Central memory CD4-positive, alpha-beta T cell (primary cell): ENCODE measurements at places on chromosomes 4 and X.

DNA sequence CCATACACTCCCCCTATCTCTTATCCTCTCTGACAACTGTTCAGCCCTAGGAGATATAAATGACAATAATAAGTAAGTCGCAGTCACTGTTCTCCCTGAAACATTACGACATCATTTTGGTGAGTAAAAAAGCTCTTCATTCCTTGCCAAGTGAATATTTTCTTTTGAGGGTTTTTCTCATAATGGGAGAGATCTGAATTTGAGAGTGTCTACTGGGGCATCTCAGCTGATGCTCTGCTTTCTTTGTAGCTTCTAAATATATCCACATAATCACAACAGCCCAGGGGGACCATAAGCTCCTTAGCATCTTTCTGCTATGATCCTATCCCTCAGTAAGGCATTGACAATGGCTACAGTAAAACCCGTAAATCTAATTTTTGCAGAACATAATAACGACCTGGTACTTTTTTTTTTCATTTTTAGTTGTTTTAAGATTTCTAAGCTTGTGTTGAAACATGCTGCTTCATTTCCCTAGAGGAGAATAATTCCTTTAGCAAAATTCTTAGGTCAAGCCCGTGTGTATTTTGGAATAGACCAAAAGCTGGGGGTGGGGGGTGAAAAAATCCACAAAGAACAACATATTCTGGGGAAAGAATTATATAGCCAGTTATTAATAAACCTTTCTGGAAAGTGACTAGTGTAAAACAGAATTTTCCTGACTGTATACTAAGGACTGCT, 78.1 kb upstream of the GPM6B start:
- DNase-seq: no peak

GRCh38 chr4:182265881-182266280, 22.7 kb downstream of the TENM3 start:
- no peak for DNase-seq

GRCh38 chr4:147581606-147582350, 35.4 kb upstream of the TMEM184C start:
- DNase-seq: no peak

DNA sequence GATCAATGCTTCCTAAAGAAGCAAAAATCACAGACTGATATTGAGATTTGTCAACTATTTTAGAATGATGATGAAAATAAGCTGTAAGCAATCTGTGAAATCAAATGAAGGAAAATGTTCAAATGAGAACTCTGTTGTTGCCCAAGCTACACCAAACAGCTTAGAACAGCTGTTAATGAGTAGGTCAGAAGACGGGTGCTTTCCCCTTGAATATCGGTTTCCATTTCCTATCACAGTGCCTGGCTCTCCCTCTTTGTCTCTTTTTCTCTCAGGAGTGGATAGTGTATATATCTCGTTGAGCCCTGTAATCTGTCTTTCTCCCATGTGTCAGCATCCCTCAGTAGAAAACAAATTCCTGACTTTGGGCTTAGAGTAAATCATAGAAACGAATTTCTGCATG, 1592.9 kb upstream of the TENM3 start:
- DNase-seq: no peak

GRCh38 chr4:124810827-124811226, 98.3 kb upstream of the ANKRD50 start:
- DNase-seq: no peak

DNA sequence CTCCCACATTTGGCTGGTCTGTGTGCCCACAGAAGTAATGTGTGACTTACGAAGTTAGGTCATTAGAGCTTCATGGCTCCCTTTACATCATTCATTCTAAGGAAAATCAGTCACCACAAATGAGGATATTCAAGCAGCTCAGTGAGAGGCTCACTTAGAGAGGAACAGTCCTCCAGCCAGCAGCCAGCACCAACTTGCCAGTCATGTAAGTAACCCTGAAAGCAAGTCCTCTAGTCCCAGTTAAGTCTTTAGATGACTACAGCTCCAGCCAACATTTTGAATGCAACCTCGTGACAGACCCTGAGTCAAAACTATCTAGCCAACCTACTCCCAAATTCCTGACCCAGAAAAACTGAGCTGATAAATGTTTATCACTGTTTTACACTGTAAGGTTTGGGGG, 71.3 kb downstream of the LRBA start:
- no peak for DNase-seq

DNA sequence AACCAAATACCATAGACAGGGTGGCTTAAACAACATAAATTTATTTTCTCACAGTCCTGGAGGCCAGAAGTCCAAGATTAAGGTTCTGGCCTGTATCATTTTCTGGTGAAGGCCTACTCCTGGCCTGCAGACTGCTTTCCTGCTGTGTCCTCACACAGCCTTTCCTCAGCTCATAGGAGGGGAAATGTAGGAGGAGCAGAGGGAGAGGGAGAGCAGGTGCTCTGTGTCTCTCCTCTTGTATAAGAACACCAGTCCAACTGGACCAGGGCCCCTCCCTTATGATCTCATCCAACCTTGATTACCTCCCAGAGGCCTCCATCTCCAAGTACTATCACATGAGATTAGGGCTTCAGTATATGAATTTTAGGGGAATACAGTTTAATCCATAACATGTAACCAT, 34.3 kb downstream of the RAPGEF2 start:
- DNase-seq: no peak

- peak; percentile 33 for DNase-seq
Observed at GRCh38 chrX:46408553-46409407, 136.4 kb downstream of the ZNF674 start.

GRCh38 chrX:24561121-24561520, 86.0 kb downstream of the PCYT1B start:
- DNase-seq: no peak

DNA sequence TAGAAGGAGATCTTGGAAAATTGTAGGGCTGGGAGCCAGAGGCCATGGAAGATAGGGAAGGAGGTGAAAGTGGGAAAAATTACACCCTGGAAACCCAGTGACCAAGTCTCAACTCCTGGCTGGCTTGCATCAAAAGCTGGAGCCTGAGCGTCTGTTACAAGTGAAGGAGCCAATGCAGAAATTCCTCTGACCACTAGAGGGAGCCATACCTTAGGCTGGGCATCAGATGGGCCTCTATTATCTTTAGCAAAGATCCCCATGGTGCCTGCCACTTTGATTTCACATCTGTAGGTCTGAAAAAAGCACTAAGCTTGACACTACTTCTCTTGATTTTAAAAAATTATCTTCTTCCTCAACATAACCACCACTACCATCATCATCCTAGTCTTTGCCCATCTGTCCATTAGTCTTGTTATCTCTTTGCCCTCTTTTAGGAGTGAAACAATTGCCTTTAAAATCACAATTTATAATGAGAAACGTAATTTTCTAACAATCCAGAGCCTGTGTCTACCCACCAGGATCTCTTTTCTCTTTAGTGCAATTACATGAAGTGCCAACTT, 62.9 kb downstream of the ANAPC4 start:
- DNase-seq: peak; percentile 18

- no peak for DNase-seq
Observed at GRCh38 chr4:86441175-86441936, 81.5 kb upstream of the MAPK10 start.

GRCh38 chr4:96955691-96956090, 1115.8 kb downstream of the PDHA2 start:
- no peak for DNase-seq

GRCh38 chr4:77121736-77122240, 35.2 kb upstream of the CCNG2 start:
- no peak for DNase-seq

DNA sequence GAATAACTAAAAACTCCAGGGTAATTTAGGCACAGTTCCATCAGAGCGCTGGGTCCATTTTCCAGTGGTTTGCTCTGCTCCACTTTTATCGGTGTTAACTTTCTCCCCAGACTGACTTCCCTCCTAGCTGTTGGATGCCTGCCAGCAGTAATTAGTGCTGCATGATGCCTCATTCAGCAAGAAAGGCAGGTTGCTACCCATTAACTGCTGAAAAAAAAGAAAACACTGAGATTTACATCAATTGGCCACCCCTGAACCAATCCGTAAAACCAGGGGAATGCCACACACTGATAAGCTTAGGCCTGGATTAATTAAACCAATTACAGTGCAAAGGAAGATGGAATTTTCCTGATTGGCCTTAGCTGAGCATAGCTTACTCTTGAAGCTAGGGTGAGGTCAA, 182.4 kb upstream of the CXXC4 start:
- no peak for DNase-seq

- no peak for DNase-seq
Observed at GRCh38 chr4:160319221-160319867, 1216.5 kb downstream of the RAPGEF2 start.

- DNase-seq: no peak
Observed at GRCh38 chr4:119733431-119733830, 104.8 kb upstream of the PDE5A start.

- DNase-seq: no peak
Observed at GRCh38 chr4:148112231-148112982, 329.8 kb downstream of the NR3C2 start.

DNA sequence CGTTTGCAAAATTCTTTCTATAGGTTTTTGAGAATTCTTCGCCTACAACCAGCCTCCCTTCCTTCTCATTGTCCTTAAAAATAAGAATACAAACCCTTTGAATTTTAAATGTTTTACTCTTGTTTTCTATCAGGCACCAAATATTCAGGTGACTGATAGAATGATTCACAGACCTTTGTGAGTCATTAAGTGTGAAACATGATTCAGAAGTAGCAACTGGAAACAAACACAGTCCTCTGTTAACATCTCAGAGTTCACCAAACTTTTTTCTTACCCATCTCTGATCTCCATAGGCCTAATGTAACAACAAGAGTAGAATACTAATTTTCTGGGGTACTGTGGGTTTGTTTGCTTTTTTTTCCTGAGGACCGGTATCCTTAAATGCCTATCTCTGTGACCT, 63.4 kb upstream of the MAB21L2 start:
- no peak for DNase-seq

- no peak for DNase-seq
Observed at GRCh38 chr4:2378898-2379297, 39.5 kb downstream of the ZFYVE28 start.

DNA sequence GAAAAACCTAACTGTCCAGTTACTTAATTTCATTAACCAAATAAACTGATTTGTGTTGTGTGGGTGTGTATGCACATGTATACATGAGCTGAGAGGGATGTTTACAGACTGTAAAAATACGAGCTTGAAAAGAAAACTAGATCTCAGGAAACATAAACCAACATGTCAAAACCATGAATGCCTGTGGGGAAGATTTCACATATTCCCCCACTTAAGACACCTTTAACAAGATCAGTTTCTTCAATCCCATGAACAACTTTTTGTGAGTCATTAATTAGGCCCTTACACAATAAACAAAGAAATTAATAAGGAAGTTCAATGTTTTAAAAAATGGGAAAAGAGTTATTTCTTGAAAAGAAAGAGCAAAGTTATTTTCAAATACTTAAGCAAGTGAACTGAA, 170.8 kb downstream of the ZNF674 start:
- no peak for DNase-seq

DNA sequence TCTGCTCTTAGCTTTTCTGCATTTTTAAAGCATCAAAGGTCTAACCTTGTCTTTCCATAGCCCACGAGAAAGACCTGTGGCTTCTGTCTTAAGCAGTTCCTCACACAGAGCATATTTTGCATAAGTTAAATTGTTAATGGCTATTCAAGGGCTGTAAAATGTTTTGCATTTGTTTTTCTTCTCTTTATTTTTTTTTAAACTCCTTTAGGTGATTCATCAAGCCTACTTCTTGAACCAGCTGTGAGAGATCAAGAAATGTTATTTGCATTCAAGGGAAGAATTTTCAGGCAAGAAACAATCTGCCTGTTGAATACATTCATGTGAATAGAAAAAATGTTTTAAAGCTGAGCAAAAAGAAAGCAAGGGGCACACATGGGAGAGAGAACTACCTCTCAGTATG, 423.8 kb upstream of the FRG1 start:
- DNase-seq: no peak

DNA sequence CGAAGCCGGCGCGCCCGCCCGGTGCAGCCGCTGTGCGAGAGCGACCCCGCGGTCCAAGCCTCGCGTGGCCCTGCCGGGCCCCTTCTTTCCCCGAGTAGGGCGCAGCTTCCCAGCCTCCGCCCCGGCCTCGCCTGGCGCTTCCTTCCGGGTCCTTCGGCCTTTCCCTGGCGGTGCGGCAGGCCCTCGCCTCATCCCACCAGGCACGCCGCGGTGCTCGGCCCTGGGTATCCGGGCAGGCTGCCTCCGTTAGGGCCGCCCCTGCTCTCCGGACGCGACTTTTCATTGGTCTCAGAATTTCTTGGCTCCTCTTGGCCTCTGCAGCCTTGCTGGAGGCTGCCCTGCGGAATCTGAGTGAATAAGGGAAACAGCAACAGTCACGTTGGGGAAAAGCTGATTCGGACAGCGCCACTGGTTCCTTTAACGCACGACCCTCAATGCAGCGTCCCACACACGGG, 429 bp downstream of the UVSSA start:
- DNase-seq: no peak

- peak; percentile 33 for DNase-seq
Observed at GRCh38 chrX:45851434-45851991, 650.8 kb upstream of the DIPK2B start.

DNA sequence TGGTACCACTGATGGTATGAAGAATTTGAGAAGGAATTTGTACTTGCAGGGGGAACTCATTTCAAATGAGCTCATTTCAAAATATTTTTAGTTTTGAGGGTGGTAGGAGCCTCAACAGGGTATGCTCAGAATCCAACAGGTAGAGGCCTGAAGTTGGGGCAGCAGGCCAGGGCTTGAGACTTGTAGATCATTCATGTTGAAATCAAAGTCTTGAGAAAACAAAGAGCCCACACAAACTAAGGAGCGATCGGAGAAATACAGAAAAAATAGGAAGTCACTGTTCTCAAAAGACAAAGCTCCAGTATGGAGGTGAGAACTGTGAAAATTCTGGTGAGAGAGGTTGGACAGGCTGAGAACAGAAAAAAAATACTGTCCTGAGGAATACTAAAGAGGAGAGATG, 979 bp upstream of the SLC9A6 start:
- no peak for DNase-seq

DNA sequence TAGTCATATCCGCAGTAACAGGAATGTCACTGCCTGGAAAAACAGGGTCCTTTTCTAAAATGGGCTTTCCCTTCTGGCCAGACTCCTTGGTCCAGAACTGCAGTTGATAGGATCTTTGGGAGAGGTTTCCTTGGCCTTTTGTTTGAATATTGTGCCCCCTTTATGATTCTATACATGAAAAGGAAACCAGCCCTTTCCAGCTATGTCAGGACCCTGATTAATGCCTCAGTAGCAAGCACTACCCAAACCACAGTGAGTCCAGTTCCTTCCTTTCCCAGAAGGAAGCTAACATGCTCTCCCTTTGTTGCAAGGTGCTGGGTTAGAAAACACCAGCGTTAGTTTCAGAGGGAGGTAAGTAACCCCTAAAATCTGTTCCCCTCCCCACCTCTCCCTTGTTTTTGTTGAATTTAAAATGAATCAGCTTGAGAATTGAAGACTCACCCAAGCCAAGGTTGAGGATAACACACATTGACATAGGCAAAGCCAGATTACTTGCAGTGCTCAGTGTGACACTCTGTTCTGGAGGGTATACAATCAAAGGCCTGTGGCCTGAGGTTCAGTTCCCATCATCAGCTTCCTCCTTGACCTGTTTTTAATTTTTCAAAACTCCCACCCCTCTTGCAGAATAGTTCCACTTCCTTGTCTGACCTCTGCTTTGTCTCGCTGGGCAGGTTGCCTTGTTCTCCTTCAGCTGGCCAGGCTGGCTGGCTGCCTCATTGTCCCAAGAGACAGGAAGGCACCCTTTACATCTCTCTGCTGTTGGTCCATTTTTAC, 87.6 kb upstream of the PLAC1 start:
- no peak for DNase-seq

- DNase-seq: no peak
Observed at GRCh38 chr4:145347684-145348083, 134.0 kb upstream of the SMAD1 start.

- no peak for DNase-seq
Observed at GRCh38 chr4:132266374-132266773, 882.7 kb upstream of the PCDH10 start.
